ENCODE measurements at places on chromosomes 1 and 21. TPM values are rescaled to one million over a fixed set of nuclear protein-coding genes. Genes with fewer than 3 reads are reported as not detected.

- DNase-seq = no peak
These were observed 2.1 kb downstream of the CDC7 start for GRCh38 chr1:91502672-91503184.

DNA sequence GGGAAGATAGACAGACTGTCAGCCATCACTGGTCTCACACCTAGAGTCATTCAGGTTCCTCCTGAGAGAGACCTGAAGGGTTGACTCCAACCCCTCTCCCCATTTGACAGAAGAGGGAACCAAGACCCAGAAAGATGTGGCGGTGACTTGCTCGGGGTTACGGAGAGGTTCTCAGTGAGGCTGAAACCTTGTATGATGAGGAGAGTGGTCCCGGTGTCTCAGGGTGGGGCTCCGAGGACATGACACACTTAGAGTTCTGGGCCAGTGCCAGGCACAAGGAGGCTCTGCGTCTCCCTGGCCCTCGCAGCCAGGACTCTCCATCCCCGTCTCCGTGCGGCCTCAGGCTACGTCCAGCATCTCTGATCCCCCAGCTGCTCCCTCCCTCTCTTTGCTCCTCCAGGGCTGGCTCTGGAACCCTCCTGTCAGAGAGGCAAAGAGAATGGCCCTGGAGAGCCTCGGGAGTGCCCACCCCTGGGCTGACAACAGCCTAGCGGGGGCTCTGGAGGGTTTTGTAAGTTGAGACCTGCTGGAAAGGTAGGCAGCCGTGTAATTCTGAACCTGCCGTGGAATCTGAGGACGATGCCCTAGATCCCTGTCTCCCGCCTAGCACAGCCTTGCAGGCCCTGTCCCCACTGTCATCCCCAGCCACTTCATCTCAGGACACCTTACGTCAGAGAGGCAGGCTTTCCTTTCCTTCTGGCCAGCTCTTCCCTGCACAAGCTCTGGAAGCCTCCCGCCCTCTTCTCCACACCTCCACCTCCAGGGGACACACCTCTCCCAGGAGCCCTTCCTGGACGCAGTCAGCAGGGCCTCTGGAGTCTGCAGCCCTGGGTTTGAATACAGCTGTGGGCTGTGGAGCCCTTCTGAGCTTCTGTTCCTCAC, 4.1 kb downstream of the EFHD2 start:
- DNase-seq = no peak

DNA sequence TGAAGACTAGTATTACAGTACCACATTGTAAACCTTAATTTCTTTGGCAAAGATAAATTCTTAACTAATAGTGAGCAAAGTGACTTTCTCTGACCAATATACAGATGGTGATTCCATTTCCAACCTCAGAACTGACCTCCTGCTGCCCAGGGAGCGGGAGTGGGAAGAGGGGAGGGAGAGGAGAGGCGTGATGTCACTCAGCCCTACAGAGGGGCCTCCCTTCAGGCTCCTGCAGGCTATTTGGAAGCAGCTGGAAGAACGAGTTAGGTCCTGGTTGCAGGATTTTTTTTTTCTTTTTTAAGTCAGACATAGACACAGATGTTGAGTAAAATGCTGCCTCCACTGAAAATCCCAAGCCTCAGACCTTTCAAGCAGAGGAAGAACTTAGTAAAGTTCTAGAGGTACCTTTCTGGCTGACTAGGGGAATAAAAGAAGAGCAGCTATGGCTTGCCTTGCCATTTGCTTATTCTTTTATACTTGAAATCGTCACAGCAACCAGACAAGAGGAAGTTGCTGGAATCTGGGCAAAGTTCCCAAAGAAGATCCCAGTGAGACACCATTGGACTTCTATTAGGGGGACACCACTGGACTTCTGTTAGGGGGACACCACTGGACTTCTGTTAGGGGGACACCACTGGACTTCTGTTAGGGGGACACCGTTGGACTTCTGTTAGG, 54.5 kb downstream of the EXO1 start:
- no peak for DNase-seq

- DNase-seq = no peak
These were observed 35.6 kb upstream of the RRP15 start for GRCh38 chr1:218249338-218250140.

- DNase-seq = no peak
These were observed 69.0 kb upstream of the GOLT1A start for GRCh38 chr1:204282761-204283221.

GRCh38 chr1:59574085-59574484, 240.7 kb upstream of the HOOK1 start:
- no peak for DNase-seq

GRCh38 chr1:232169436-232169835, 460.5 kb downstream of the SIPA1L2 start:
- DNase-seq = no peak

DNA sequence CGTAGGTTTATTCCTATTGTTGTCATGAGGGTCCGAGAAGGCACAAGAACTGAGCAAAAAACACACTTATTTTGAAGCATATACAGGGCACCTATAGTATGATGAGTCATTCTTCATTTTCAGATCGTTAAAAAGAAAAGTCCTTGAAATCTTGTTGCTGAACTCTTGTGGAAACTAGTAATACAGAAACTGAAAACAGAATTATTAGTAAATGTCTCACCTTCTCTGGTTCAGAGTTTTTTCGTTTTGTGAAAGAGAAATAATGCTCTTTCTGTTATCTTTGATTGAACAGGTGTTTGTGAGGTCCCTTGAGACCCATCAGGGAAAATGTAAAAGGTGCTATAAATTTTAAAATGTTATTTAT, 102.0 kb upstream of the COA6 start:
- DNase-seq = no peak

GRCh38 chr1:107184888-107185287, 44.0 kb downstream of the NTNG1 start:
- no peak for DNase-seq

GRCh38 chr1:226132728-226133503, 53.6 kb downstream of the ACBD3 start:
- no peak for DNase-seq

- no peak for DNase-seq
These were observed 2.0 kb upstream of the KRTAP19-1 start for GRCh38 chr21:30482130-30482529.

- peak; percentile 27 for DNase-seq
These were observed 232.9 kb upstream of the SGIP1 start for GRCh38 chr1:66300972-66301451.

DNA sequence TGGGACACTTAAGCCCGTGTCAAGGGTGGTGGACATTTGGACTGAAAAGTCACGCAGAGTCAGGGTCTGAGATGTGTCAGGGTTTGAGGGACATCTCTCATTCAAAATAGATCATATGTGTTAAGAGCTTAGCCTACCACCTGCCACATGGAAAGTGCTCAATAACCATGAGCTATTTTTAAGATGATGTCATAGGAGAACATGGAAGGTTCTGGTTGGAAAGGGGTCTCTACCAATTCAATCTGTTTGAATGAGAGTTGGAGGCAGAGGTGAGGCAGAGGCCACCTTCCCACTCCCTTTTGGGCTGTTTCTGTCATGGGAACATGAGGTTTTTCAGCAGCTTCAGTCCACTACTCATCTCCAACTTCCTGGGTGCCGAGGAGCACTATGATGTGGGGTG, 239.9 kb downstream of the GRIK3 start:
- no peak for DNase-seq

GRCh38 chr1:216464489-216464888, 41.2 kb upstream of the USH2A start:
- no peak for DNase-seq

DNA sequence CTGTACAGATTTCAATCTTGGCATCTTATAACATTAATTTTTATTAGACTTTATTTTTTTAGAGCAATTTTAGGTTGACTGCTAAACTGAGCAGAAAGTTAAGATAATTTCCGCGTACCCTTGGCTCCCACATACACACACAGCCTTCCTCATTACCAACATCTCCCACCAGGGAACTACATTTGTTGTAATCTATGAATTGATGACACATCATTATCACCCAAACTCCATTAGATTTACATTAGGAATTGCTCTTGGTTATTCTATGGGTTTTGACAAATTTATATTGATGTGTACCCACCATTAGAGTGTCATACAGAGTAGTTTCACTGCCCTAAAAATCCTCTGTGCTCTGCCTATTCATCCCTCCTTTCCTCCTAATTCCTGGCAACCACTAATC, 56.4 kb upstream of the GRIK3 start:
- DNase-seq = no peak

GRCh38 chr1:167757433-167758309, 35.9 kb downstream of the MPZL1 start:
- no peak for DNase-seq

DNA sequence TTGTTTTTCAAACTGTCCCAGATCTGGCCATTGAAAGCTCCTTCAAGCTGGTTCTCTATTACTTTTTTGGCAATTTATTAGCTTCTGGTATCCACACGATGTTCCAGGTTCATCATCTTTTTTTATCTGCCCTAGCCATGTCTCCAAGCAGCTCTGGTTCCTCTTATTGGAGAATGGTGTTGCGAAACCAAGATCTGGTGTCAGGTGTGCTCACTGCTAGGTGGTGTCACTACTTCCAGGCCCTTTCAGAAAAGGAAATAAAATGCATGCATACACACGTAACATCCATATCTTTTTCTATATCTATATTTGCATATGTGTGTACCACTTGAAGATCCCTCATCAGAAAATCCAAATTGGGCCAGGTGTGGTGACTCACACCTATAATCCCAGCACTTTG, 53.3 kb downstream of the GATAD2B start:
- DNase-seq = no peak

DNA sequence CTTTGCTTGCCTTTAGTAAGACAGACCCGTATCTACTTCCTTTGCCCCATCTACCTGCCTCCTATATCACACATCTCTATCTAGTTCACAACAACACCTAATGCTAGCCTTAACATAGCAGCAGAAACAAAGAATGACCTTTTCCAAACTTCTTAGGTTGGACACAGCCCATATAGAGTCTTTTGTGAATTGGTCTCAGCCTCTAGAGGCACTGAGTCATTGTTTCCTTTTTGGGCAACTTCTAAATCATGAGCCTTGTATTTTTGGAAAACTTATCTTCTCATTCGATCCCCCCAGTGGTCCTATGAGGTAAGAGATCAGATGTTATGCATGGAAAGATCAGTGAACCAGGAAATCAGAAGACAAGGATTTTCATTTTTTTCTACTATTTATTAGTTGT, 679.4 kb upstream of the USP24 start:
- DNase-seq = no peak

- DNase-seq = no peak
These were observed 8.3 kb downstream of the PGLYRP4 start for GRCh38 chr1:153340356-153340755.

DNA sequence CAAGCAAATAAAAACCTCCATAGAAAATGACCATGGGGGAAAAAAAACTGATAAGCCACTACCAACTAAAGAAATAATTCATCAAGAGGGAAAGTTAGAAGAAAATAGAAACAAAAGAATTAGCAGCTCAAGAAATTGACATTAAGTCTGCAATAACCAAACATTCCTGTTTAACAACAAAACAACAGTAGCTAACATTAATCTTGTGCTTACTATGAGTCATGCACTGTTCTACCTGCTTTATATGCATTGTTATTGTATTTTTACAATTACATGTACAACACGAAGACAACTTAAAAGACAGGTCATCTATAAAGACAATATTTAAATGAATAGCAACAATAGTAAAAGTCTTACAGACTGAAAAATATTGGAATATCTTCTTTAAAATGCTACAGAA, 34.4 kb upstream of the LRRC7 start:
- no peak for DNase-seq

- DNase-seq = no peak
These were observed 29.4 kb upstream of the CD101 start for GRCh38 chr1:116971965-116972673.

DNA sequence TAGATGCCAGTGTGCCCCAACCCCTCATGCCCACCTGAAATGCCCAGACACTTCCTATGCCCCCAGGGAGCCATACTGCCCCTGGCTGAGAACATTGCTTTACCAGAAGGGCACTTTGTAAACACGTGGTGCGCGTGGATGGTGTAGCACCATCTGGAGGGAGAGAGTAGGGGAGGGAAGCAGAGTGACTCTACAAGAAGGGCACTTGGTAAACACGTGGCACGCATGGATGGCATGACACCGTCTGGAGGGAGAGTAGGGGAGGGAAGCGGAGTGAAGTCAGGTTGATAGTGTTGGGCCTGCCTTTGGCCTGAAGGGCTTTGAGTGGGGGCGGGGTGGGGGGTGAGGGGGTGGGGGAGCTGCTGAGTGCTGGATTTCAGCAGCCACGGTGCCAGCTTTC, 324.0 kb upstream of the VAMP3 start:
- no peak for DNase-seq

DNA sequence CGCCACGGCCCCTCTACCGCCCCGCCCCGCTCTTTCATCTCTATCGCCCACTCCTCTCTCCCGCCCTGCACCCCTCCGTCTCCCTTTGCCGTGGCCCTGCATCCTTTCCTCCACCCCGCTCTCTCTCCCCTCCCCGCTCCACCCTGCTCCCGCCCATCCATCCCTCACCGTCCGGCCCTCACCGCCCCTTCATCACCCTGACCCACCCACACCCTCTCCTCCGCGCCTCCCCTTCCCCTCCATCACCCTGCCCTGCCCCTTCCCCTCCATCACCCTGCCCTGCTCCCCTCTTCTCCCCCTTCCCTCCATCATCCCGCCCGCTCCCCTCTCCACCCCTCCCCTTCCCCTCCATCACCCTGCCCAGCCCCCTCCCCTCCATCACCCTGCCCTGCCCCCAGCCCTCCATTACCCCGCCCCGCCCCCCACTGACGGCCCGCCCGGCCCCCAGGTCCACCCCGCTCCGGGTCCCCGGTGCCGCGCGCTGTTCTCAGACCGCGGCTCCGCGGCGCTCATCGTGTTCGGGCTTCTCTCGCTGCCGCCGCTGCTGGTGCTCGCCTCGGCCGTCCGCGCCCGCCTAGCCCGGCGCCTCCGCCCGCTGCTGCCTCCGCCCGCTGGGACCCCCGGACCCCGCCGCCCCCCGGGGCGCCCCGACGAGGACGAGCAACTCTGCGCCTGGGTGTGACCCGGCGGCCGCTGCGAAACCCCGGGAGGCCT, 6.2 kb upstream of the ANKRD65 start:
- DNase-seq = no peak

- no peak for DNase-seq
These were observed 214.0 kb downstream of the ZNF326 start for GRCh38 chr1:90208949-90209348.

GRCh38 chr1:157724537-157725220, 24.1 kb upstream of the FCRL3 start:
- no peak for DNase-seq

The SPRTN gene
- 13.5 TPM for total RNA-seq

The PCP4 gene
- total RNA-seq = not detected

The FHAD1 gene
- 0.27 TPM for total RNA-seq

The TRPM2 gene
- 16.3 TPM for total RNA-seq

The KCNA2 gene
- 0.76 TPM for total RNA-seq

The SYCP1 gene
- total RNA-seq = not detected

The IFFO2 gene
- 41.7 TPM for total RNA-seq

The PERM1 gene
- total RNA-seq = not detected

The SLC19A2 gene
- total RNA-seq = 4.0 TPM

The WNT3A gene
- total RNA-seq = not detected

The FAM131C gene
- total RNA-seq = not detected

The ADGRL4 gene
- not detected for total RNA-seq

The CXADR gene
- 0.54 TPM for total RNA-seq

Data from activated naive CD4-positive, alpha-beta T cell treated with anti-CD3 and anti-CD28 coated beads, Interleukin-2, amount 50 U/mL, for 72 hours (primary cell).